ENCODE measurements at places on chromosomes 4 and X.

- no peak for ATAC-seq
Measured at GRCh38 chr4:54879576-54879975, 221.8 kb downstream of the KIT start.

DNA sequence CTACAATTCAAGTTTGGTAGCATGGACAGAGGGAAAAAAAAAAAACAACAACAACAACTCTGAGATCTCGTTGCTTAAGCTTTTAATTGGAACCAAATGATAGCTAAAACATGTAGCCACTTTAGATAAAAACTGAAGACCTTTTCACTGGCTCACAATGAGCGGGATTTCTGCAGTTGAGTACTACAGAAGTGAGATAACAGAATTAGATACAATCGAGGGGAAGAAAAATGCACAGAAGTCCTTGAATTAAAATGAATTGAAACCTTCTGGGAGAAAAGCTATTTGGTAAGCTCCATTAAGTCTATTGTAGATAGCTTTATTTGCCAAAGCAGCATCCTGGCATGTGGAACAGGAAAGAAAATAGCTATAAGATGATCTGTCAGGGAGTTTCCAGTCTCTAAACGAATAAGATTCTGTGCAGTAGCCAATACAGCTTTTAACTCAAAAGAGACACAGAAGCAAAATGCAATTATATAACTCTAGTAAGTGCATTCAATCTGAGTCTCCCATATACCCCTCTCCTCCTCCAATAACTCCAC, 248.5 kb downstream of the ENOX2 start:
- ATAC-seq, result no peak

DNA sequence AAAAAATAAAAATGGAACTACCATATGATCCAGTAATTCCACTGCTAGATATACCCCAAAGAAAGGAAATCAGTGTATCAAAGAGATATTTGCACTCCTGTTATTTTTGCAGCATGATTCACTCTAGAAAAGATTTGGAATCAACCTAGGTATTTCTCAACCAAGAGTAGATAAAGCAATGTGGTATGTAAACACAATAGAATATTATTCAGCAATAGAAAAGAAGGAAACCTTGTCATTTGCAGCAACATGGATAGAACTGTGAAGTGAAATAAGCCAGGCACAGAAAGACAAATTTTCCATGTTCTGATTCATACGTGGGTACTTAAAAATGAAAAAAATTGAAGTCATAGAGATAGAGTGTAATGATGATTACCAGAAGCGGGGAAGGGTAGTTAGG, 362.3 kb upstream of the EPHA5 start:
- no peak for ATAC-seq

DNA sequence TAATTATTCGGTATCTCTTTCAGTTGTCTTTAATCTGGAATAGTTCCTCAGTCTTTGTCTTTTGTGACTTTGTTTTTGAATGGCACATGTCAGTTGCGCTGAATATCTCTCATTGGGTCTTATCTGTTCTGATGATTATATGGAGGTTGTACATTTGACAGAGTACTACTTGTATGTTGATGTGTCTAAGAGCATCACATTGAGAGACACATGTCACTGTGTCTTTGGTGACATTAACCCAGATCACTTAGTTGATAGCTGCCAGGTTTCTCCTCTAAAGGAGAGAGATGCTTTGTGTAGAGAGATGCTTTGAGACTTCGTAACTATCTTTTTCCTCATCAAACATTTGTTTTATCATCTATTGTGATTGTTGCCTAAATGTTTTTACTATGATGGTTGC, 92.1 kb downstream of the USP9X start:
- no peak for ATAC-seq

DNA sequence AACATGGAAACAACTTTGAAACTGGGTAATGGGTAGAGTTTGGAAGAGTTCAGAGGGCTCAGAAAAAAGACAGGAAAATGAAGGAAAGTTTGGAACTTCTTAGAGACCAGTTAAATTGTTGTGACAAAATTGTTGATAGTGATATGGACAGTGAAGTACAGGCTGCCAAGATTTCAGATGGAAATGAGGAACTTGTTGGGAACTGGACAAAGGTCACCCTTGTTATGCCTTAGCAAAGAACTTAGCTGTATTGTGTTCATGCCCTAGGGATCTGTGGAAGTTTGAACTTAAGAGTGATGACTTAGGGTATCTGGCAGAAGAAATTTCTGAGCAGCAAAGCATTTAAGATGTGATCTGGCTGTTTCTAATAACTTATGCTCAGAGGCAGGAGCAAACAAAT, 5.1 kb upstream of the ARL13A start:
- no peak for ATAC-seq

DNA sequence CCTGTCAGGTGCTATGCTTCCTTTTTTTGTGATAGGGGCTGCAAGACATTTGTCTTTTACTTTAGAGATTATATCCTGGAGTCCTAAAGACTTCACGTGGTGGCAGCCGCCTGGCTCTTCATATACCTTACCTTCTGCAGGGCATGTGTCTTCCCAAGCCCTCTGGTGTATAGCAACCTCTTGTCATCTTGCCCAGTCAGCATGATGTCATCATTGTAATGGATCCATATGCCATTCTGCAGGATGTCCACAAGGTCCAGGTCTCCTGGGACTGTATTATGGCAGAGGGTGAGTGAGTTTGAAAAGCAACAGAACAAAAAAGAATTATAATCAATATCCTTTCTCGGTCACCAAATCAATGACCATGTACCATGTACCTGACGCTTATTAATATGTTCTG, 82.2 kb upstream of the SCOC start:
- ATAC-seq, result no peak

DNA sequence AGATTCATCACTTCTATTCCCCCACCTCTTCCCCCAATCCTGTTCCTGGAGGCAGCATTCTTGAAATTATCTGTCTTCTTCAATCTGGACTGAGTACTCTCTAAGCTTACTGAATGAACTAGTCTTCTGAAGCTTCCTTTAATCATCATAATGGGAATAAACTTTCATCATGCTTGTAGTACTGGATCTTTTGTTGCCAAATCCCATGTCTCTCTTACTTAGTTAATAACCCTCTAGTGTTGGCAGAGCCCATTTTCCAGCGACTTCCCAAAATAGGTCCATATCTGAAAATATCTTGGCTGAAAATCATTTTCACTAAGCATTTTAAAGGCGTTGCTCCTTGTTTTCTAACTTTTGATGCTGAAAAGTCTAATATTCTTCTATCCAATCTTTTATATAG, 39.6 kb downstream of the RPS6KA3 start:
- ATAC-seq, result no peak

DNA sequence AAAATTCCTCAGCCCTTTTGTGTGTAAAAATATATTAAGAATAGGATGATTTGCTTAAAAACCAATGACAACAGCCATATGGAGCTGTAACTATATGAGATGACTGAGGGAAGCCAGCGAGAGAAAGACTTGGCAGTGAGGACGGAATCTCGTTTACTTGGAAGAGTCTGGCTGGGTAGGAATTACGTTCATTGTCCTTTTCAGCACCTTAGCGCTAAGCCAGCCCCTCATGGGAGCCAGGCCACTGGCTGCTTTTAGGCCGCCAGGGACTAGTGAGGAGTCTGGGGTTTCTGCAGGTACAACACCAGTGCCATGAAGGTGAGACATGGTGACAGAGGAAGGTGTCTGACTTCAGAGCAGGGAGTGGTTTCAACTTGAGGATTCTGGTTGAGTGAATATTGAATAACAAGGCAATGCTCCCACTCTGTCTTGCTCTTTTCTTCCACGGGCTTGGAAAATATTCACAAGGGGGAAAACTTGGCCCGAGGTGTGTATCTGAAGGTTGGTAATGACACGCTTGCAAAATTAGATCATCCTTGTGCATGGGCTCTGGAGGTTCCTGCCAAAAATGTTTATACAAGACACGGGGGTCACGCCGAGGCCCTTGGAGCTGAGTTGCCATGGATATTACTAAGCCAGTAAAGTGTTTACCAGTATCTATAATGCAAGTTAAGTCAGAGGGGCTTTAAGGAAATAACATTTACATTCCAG, 17.4 kb downstream of the KLF3 start:
- ATAC-seq, result no peak

GRCh38 chr4:140162596-140162995, 8.6 kb upstream of the MAML3 start:
- no peak for ATAC-seq

DNA sequence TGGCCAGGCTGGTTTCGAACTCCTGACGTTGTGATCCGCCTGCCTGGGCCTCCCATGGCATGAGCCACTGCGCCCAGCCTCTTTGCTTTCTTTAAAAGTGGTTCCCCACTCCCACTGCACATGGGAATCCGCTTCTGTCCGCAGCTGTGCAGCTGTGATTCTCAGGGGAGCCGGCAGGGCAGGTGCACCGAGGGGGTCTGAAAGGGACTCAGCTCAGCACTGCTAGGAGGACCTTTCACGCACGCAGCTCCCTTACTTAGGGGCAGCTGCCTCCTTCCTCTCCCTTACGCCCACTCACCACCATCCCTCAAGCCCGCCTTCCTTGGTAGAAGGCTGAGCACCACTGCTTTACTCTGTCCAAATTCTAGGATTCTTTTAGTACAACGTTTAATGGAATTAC, 40.4 kb upstream of the CYP4V2 start:
- ATAC-seq, result no peak

DNA sequence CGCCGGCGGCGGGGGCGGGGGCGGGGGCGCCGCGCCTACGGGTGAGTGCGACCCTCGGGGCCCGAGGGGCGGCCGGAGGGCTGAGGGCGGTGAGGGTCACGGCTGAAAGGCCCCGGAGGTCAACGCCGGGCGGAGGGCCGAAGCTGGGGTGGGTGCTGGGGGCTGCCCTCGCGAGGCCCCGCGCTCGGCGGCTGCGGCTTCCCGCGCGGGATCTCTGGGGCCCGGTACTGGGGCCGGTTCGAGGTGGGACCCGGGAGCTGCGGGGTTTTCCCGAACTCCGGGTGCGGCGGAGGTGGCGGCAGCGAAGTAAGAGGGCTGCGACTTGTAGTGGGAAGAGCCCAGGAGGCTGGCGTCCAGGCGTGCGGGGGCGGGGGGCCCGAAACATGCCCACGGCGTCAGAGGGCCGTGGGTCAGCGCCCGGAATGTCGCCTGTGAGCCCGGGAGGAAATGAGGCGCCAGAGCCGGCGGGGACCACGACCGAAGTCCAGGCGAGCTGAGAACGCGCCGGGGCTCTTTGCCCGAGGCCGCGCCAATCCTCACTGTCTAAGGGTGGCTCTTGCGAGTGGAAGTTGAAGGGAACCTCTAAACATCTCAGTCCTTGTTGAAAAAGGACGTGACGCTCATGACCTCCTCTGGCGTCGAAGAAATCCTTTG, 407 bp downstream of the IL13RA1 start:
- no peak for ATAC-seq

DNA sequence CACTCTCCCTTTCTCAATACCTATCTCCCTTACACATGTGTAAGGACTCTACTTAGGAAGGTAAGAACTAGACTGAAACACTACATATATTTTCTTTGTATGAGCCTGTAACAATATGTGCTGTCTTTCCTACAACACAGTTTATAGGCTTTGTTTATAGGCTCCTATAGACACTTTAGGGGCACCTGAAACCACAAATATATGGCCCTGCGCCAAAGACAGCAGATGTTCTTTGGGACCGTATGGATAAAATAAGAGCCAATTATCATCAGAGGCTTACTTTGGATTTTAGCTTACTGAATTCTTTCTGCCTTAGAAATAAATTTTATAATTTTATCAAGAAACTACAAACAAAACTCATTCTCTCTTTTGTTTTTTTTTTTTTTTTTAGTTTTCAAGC, 16.6 kb upstream of the CXCL3 start:
- ATAC-seq, result no peak

- no peak for ATAC-seq
Measured at GRCh38 chr4:101451086-101451485, 103.8 kb upstream of the PPP3CA start.

DNA sequence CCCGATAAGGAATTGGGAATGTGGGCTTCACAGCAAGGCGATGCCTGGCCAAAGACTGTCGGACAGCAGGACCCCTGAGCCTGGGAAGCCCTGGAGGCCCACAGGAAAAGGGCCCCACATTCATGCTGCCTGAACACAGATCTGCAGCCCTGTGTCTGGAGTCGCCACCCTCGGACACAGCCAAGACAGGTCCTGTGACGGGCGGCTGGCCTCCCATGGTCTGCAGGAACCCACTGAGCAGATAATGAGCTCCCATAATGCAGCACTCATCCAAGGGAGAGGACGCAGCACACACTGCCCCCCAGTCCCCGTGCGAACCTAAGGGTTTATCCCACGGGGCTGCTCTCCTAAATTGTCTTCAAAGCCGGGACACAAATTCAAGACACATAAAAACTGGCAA, 30.6 kb downstream of the ZFYVE28 start:
- no peak for ATAC-seq

DNA sequence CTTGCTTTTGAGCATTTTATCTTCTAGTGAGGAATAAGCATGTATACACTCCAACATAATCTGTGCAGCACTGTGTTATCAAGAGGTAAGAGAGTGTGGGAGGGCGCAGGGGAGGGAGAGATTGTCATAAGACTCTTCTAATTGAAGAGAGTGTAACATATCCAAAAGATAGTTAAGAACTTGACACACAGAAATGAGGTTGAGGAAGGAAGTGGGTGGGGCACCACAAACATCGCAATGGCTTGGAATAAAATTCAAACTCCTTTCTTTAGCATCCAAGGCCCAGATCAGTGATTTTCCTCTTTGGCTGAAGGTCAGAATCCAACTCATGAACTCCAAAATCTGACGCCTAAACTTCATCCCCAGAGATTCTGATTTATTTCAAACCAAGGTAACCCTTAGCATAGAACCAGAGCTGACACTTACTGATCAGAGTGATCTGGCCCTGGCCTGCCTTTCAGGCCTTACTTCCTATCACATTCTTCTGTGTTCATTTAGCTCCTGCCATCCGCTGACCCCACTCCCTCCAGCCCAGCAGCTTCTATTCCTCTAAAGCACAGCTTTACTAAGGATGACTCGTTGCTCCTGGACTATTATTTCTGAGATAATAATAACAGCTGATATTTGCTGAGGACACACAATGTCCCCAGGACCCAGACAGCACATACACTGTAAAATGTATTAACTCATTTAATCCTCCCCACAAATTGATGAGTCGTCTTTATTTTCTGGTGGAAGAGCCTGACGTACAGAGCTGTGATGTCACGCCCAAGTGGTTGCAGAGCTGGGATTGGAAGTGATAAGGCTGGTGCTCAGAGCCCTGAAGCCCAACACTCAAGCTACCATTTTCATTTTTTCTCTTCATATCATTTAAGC, 10.6 kb upstream of the CTSO start:
- ATAC-seq, result no peak

DNA sequence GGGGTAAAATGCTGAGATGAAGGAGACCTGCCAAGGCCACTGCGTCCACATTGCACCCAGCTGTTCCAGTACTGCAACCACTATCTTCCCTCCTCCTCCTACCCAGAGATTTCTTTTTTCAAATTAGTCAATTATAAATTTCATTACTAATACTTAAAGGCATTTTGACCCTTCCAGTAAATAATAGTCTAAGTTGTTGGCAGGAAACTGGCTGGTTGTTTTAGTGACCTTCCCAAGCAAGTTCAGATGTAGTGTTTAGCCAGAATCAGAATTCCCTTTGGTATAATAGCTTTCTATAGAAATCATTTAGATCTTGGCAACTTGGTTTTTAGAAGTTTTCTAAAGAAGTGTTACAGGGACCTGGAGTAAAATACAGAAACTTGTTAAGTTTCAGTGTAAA, 66.0 kb downstream of the AASDH start:
- ATAC-seq, result no peak

GRCh38 chr4:71186566-71187403, 152.0 kb upstream of the SLC4A4 start:
- ATAC-seq, result peak; percentile 59

Measured in activated T-helper 17 cell treated with anti-CD3 and anti-CD28 coated beads, Interleukin-2, amount 50 U/mL, for 72 hours (primary cell).